ENCODE measurements at places on chromosomes 12 and 14.

- no peak for DNase-seq
Measured at GRCh38 chr14:64790478-64790877, 86.3 kb downstream of the PLEKHG3 start.

DNA sequence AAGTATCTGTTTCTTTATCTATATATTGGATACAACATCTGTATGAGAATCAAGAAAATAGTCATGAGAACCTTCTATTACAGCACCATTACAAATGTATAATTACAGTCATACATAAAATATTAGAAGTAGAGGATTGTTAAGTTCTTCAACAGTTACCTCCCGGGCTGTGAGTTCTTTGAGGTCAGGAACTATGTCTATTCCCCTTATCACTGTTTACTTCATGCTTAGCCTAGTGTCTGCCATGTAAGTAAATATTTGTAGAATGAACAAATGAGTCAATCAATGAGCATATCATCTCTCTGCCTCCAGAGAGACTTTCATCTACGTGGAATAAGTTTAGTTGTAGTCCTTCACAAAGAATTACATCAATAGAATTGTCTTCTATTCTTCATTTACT, 47.2 kb downstream of the PUS7L start:
- no peak for DNase-seq

- no peak for DNase-seq
Measured at GRCh38 chr12:114729731-114730130, 45.8 kb upstream of the TBX3 start.

DNA sequence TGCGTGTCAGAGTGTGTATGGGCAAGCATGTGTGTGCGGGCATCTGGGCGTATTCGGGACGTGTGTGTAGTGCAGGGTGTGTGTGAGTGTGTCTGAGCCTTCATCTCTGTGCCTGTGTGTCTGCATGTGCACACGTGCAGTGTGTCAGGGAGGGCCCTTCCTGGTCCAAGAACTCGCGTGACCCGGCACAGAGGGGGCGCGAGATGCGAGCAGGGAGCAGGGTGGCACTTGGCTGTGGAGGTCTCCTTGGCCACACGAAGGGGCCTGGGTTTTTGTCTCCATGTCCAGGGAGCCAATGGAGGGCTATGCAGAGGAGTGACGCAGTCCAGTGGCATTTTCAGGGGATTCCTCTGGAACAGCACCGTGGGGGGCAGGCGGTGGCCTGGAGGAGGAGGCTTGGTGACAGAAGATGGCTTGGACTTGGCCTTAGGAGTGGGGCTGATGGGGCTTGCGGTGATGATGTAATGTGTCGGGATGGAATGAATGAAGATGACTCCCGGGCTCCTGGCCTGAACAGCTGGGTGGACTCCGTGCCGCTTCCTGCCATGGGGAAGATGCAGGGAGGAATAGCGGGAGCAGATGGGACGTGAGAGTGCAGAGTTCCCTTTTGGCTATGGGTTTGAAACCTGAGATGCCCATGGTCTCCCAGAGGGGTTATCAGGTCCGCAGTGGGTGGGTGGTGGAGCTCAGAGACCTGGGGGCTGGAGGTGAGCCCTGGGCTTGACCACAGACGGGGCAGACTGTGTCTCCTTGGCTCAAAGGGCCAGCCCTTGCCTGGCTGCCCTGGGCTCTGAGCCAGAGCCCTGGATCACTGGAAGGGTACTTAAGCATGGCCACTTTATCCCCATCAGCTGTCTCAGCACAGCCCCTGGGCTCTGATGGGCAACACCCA, 208.3 kb downstream of the PHETA1 start:
- no peak for DNase-seq

- DNase-seq = no peak
Measured at GRCh38 chr14:43697003-43697402, 810.1 kb downstream of the FSCB start.

DNA sequence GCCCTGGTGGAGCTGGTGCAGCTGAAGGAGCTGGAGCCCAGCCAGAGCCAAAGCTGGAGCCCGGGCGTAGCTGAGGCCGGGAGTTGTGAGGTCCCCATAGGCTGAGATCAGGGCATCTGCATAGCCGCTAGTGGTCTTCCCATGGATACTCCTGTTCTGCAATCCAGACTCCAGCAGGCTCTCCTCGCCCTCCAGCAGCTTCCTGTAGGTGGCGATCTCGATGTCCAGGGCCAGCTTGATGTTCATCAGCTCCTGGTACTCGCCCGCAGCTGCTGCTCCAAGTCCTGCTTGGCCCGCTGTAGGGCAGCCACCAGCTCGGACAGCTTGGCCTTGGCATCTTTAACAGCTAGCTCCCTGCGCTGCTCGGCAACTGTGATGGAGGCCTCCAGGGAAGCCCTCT, 966.1 kb downstream of the FSCB start:
- no peak for DNase-seq

DNA sequence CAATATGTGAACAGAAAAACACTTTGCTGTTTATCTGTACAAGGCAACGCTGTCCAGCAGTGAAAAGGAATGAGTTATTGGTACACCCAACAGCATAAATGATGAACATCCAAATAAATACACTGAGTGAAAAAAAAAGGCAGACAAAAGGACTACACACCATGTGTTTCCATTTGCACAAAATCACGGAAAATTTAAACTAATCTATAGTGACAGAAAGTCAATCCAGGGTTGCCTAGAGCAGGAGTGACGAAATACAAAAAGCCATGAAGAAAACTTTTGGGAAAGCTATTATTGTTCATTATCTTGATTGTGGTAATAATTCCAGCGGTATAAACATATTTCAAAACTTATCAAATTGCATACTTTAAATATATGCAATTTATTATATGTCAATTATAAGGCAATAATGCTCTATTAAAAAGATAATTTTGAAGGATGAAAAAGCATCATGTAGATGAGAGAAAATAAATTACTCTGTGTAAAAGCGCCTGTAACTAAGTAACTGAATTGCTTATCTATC, 578.0 kb upstream of the TMEM132C start:
- no peak for DNase-seq

- no peak for DNase-seq
Measured at GRCh38 chr14:102125546-102125945, 14.2 kb upstream of the WDR20 start.

GRCh38 chr14:31965735-31966598, 111.1 kb upstream of the ARHGAP5 start:
- DNase-seq = no peak

GRCh38 chr14:38605193-38606114, 349.6 kb upstream of the CLEC14A start:
- no peak for DNase-seq
